ENCODE measurements at places on chromosomes 12 and 14.
A peak's percentile ranks its signal among the peaks of the same experiment; 100 is the strongest.

- no peak for DNase-seq
These were observed 545 bp downstream of the CPSF2 start for GRCh38 chr14:92122351-92122677.

DNA sequence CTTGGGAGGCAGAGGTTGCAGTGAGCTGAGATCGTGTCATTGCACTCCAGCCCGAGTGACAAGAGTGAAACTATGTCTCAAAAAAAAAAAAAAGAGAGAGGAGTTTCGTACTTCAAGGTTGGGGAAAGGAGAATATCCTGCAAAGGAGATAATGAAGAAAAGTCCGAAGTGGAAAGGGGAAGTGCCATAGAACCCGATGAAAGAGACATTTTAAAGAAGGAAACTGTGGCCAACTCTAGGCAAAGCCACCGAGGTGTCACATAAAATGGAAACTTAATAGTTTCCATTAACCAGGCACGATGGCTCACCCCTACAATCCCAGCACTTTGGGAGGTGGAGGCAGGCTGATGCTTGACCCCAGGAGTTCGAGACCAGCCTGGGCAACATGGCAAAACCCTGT lies 15.0 kb upstream of the LTBP2 start:
- peak; percentile 72 for DNase-seq

GRCh38 chr14:21993070-21993469 lies 319.5 kb upstream of the OR4E1 start:
- DNase-seq = no peak

- no peak for DNase-seq
These were observed 29.7 kb downstream of the CCDC85C start for GRCh38 chr14:99574099-99574880.

DNA sequence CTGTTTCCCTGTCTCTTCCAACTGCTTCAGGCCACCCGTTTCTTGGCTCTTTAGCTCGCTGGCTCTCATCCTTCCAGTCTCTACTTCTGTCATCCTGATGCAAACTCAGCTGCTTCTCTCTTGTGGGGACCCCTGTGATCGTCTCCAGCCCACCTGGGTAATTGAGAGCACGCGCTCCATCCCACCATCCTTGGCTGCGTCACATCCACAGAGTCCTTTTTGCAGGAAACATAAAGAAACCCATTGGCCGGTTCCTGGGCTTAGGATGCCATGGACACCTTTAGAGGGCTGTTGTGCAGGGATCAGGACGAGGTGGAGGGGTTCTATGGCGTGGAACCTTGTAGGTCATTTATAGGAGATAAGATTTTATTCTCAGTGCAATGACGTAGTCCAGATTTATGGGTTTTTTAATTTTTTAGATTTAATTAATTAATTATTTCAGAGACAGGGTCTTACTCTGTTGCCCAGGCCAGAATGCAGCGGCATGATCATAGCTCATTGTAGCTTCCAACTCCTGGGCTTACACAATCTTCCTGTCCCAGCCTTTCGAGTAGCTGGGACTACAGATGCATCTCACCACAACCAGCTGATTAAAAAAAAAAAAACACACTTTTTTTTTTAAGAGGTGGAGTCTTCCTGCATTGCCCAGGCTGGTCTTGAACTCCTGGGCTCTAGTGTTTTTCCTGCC lies 82.6 kb downstream of the CCDC92 start:
- DNase-seq = no peak

DNA sequence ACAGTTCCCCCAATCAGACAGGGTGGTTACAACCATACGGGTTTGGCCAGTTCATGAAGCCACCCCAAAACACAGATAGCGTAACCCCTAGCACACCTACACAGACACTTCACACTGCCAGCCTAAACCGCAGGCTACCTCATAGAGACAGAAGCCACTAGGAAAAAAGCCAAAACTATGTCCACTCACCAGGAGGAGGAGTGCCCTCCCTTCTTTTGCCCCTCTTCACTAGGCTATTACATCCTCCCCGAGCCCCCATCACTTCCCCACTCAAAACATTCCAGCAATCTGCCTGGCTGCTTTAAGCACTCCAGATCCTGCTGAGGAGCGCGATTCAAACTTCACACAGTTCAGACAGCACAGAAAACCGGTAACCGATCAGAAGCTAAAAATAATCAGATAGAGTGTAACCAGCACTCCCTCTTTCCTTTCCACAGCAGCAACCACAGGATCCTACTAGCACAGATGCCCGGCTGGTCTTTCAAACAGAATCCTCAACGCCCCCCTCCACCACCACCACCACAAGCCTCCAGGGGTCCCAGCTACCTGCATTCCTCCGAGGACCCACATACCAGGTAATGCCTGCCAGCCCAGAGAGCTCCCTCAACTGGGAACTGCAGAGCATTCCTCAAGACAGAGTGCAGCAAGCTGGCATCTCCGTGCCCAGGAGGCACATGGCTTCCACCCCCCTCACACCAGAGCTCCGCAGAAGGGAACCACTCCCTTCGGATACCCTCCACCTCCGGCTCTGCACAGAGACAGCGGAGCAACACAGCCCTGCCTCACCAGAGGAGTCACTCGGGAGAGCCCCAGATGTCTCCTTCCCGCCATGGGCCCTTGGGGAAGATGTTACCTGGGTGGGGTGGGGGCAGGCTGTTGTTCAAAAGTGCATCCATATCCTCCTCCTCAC lies 1.5 kb downstream of the CHD4 start:
- no peak for DNase-seq

DNA sequence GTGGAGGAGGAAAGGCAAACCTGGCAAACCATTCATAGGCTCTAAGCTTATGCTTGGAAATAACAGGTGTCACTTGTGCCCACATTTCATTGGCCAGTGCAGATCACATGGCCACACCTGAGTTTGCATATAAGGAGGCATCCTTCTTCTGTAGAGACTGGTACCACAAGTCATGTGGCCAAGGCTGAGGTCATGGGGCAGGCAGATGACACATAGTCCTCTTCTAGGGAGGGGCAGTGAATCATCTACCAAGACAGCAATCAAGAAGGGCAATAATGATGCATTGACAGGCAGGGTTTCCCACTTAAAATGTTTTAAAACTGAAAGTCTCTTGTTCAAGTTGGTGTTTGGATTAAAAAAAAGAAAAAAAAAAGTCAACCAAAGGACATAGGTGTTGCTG lies 77.3 kb downstream of the DAAM1 start:
- DNase-seq = peak; percentile 59

GRCh38 chr14:20428802-20429201 lies 7.2 kb downstream of the KLHL33 start:
- DNase-seq = no peak

- peak; percentile 73 for DNase-seq
These were observed 13.3 kb upstream of the BTG1 start for GRCh38 chr12:92158796-92159439.

DNA sequence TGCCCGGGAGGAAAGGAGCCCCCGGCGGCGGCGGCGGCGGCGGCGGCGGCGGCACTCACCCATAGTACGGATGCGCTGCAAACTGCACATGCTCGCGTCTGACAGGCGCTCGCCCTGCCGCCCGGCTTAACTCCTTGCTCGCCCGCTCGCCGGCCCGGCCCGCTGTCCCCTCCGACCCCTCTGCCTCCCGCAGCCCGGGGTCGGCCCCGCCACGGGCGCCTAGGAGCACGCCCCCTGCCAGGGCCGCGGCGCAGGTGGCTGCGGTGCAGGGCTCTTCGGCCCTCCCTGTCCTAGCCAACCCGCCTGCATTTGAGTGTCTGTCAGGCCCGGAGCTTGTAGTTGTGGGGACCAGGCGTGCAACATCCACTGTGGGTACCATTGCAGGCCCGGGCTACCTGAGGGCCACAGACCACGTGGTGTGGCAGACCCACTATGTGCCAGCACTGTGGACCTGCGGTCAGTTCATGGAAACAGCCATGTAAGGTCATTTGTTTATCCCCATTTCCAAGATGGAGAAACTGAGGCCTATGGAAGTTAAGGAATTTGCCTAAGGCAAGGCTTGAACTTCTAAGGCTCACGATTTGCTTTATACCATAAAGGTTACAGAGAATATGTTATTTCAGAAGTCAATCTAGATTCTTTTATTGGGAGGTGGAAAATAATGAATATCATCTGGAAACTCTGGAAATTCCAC lies 17.6 kb upstream of the PLEKHH1 start:
- peak; percentile 32 for DNase-seq

DNA sequence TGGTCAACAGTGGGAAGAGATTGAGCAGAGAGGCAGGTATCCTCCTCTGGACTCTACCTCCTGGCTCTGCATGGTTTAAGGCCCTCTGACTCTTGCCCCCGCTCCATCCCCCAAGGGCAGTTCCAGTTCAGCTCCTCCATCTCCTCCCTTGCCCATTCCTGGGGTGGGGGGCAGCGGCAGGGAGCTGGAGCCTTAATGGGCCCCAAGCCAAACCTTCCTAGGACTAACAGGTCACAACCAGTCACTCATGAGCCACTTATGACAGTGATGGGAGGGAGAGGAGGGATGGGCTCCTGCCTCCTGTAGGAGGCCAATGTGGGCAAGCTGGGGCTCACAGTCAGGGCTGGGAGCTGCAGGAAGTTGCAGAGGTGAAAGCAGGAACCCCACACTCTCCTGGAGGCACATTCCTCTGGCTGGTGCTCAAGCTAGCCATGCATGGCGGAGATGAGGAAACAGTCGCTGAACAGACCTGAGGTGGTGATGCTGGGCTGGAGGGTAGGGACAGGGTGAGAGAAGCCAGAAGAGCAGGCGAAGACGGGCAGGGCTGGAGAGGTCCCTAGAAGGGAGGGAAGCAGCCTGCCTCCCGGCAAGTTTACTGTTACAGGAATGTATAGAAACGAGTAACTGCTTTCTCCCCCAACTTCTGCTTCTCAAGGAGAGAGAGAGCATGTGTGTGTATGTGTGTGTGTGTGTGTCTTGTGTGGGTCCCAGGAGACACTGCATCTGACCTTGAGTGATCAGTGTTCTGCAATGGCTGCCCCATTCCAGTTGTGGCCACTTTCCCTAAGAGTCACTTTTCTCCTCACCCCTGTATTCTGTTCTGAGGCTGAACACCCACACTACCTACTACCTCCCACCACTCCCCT lies 5.0 kb upstream of the RAPGEF3 start:
- DNase-seq = peak; percentile 44

GRCh38 chr12:80059102-80059501 lies 40.2 kb upstream of the OTOGL start:
- DNase-seq = no peak

DNA sequence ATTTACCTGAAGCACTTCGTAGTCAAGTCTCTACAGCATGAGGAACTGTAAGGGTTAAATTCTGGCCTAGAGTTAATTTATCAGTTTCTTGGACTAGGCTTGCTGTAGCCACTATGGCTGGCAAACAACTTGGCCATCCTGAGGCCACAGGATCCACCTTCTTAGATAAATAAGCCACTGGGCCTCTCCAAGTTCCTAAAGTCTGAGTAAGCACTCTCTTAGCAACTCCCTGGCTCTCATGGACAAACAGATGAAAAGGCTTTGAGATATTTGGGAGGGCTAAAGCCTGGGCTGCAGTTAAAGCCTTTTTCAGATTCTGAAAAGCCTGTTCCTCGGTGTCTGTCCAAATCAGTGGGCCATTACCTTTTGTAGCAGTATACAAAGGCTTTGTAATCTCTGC lies 675.0 kb downstream of the TMEM121 start:
- DNase-seq = no peak

GRCh38 chr12:128814411-128815261 lies 9.1 kb downstream of the SLC15A4 start:
- DNase-seq = no peak

- no peak for DNase-seq
These were observed 314.6 kb downstream of the GRIN2B start for GRCh38 chr12:13666806-13667205.

GRCh38 chr14:63632932-63633514 lies 8.6 kb downstream of the WDR89 start:
- peak; percentile 70 for DNase-seq

DNA sequence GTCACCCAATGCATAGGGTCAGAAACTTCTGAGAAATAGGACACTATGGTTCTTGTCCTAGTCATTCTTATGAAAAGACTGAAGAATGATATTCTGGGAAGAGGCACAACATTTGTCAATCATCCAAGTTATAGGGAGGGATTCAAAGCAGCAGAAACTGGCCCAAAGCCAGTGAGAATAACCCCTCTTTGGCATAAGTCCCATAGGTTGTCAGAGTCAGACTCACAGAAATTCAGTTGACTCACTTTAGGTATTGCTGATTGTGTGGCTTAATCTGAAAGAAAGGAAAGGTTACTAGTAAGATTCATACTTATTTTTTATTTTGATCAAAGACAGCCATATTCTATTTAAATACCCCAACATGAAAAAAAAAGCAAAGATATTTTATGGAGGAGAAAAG lies 151.0 kb downstream of the SRGAP1 start:
- DNase-seq = no peak

DNA sequence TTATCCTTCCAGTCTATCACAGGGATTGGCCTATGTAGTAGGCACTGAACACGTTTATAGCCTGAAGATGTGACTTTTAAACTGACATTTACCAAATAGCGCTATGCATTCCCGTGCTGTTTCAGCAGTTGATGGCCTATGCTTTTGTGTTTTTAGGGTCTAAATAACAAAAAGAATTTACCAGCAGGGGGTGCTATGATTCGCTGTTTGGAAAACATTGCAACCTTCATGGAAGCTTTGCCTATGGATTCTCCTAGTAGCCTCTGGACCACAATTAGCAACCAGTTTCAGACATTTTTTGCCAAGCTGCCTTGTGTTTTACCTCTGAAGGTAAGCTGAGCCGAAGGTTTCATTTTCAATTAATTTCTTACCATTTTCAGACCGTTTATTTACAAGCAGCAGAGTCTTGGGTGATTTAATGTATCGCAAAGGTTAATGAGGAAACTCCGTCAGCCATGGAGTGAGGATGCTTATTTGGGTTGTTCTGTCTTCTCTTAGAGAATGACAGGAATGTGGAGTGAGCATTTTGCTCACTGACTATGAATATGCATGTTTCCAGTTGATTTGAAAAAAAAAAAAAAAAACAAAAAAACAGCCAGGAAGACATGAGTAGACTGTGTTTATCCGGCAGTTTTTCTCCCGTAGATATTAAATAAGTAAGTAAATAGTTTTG lies 133.1 kb downstream of the PRIMA1 start:
- DNase-seq = peak; percentile 85

DNA sequence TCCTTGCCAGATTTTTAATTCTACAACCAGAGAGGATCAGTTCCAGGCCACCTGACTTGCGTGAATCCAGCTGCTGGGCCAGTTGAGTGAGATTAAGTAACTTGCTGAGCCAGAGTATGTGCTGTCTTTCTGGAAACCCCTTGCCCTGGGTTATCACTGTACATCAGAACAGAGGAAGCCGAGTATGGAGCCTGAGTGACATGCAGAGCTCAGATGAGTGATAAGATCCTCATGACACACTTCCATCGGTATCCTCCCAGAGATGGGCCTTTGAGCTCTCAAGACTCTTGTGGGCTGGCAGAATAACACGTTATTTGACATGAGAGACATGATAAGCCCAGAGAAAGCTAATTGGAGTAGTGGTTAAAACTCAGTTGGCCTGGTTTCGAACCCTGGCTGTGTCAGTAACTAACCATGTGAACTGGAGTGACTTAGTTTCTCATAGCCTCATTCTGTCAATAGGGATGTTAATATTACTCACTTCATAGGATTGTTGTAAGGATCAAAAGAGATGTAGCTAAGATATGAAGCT lies 388.1 kb downstream of the ZFP36L1 start:
- DNase-seq = no peak

DNA sequence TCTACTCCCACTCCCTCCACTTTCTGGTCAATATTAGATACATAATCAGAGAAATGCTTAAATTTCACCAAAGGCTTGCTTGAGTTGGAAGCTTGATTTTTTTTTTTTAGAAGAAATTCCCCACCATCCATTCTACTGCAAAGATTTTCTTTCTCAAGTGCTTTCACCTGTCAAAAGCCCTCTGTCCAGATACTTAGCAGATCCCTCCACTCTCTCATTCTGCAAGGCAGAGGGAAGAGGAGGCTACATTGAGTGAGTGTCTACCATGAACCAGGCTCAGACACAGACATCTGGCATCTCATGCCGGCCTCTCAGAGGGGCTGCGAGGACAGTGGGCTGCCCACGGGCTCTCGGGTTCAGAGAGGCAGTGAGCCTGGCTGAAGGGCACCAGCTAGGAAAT lies 127.6 kb upstream of the GSC start:
- DNase-seq = no peak

Measured in suppressor macrophage treated with lipopolysaccharide for 1 hour (primary cell).